ENCODE measurements at places on chromosomes 6 and 20.
A peak's percentile ranks its signal among the peaks of the same experiment; 100 is the strongest.

- peak; percentile 29 for DNase-seq
Observed at GRCh38 chr20:35490736-35491181, 35.4 kb downstream of the CEP250 start.

DNA sequence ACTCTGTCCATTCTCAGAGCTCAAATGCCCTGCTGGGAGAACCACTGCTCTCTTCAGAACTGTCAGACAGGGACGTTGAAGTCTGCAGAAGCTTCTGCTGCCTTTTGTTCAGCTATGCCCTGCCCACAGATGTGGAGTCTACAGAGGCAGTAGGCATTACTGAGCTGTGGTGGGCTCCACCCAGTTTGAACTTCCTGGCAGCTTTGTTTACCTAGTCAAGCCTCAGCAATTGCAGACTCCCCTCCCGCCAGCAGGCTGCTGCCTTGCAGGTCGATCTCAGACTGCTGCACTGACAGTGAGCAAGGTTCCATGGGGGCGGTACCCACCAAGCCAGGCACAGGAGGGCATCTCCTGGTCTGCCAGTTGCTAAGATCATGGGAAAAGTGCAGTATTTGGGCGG lies 21.8 kb upstream of the UFL1 start:
- DNase-seq: peak; percentile 21

- DNase-seq: no peak
Observed at GRCh38 chr6:72677740-72678139, 55.9 kb downstream of the KCNQ5 start.

- no peak for DNase-seq
Observed at GRCh38 chr6:1579096-1579495, 30.6 kb upstream of the FOXC1 start.

- no peak for DNase-seq
Observed at GRCh38 chr20:49620364-49621240, 52.7 kb upstream of the PTGIS start.

DNA sequence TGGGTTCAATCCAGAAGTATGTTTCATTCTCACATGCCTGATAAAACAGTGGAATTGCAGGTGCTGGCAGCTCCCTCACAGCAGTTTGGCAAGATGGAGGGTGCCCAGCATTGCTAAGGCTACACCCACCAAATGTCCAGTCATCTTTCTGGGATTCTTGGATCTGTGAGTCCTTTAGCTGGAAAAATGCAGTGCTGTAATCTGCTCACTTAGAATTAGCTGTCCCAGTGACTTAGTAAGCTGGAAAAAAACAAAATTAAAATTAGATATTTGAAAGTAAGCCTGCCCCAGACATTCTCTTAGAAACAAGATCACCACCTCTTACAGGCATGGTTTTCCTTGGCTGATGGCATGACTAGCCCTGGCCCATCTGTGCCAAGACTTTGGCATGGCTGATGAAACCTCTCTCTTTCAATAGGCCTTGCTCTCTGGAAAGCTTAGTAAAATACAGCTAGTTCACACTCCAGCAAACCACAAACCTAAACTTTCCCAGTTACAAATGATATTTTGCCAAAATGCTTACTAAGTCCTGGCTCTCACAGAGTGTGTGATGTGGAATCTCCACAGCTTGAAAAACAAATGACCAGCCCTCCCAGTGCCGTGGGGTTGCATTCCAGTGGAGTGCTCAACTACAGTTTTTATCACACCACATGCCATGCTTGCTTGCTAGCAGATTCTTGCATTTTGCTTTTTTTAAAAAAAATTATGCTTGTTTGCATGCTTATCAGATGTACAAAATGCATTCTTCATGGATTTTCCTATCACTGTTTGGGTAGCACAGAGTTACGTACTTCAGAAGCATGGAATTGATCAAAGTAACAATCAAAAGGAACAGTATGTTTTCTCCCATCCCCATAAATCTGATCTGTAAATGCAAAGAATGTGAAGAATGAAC lies 261.5 kb downstream of the EYA4 start:
- no peak for DNase-seq

- DNase-seq: peak; percentile 58
Observed at GRCh38 chr6:149484733-149485700, at the start of gene ZC3H12D. Gene ZC3H12D, minus strand, starts transcription at chr6:149485014. Its CDS starts 10,471 bp downstream, at chr6:149474543.

DNA sequence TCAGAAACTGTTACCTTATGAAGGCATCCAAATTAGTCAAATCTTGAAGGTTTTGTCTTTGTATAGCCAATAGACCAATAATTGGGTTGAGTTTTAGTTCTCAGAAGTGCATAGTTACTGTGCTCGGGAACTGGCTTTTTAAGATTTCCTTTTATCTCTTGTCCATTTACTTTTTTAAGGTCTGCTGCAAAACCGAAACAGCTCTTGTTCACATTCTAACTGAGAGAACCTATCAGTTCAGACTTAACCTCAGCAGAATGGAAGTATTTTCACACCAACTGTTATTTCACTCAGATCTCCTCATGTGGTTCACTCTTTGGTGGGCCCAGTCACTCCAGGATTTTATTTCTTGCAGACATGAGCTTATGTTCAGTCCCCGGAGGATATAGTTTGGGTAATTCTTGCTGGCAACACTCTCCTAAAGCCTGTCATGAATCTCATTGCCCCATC lies 55.5 kb downstream of the TPBG start:
- no peak for DNase-seq

- no peak for DNase-seq
Observed at GRCh38 chr6:43338243-43338642, 29.6 kb upstream of the CRIP3 start.

DNA sequence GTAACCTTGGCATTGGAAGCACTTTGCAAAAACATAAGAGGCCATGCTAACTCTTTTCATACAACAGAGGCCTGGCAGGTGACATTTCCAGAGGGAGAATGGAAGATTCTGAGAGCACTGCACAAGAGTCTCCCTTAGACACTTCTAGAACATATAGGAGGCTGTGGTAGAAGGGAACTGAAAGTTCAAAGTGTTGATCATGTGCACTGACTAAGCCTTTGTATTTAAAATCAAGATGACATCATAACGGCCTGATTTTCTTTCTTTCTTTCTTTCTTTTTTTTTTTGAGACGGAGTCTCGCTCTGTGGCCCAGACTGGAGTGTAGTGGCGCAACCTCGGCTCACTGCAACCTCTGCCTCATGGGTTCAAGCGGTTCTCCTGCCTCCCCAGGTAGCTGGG lies 26.8 kb upstream of the DNAAF9 start:
- DNase-seq: no peak

DNA sequence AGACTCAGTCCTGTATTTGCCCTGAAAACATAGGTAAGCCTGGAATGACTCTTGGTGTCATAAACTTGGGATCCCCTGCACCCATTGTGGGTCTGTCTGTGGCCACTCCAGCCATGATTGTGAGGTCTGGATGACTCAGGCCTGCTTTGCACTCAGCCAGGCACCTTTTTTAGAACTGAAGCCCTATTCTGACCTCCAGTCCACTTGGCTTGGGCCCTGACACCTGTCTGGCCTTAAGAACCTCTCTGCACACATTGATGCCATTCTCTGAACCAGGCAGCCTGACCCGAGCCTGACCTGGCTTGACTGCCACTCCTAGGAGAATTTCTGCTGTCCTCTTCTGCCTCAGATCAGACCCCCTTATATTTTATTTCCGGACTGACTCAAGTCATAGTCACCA lies 383.7 kb downstream of the MAFB start:
- DNase-seq: no peak

- no peak for DNase-seq
Observed at GRCh38 chr6:129641344-129641743, 68.6 kb downstream of the ARHGAP18 start.

DNA sequence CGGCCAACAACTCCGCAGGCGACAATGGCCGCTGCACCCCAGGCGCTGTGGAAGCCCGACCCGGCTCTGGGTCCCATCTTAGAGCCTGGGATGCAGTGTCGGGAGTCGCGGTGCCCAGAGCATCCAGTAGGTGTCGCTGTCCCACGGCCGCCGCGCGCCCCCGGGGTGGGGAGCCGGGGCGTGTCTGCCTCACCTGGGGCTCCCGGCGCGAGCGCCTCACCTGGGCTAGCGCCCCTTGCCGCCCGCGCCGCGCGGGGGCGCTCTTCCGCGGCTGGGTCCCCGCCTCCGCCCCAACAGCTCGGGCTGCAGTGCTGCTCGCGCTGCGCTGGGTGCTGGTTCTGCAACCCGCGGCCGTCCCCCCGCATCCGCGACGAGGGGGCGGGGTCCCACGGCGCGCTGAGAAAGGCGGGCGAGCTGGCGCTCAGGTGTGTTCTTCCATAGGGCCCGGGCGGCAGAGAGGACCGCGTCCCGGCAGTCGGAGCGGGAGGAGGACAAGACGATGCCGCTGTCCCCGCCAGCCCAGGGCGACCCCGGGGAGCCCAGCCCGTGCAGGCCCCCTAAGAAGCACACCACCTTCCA lies at the start of gene CRYBG1:
CRYBG1 (plus strand) TSS at position 308 of the 579 bp plus-strand sequence; CDS start at position 500, 192 bp downstream.
- peak; percentile 43 for DNase-seq

DNA sequence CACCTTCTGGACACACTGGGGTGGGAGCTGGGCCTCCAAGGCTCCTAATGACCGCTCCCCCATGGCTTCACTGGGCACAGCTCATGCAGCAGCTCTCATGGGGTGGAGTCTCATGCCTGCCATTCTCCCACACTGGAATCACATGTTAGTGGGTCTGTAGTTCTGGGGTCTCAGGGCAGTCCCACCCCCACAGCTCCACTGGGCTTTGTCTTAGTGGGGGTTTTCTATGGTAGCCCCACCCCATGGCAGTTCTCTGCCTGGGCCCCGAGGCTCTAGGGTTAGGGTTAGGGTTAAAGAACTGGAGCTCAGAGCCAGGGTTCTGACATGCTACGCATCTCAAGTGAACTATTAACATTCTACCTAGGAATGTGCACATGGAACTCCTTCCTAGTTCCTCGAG lies 139.0 kb downstream of the PCSK2 start:
- DNase-seq: no peak

- DNase-seq: no peak
Observed at GRCh38 chr20:47879771-47880170, 94.5 kb upstream of the SULF2 start.

GRCh38 chr6:125107896-125108295 lies 45.7 kb upstream of the TPD52L1 start:
- no peak for DNase-seq

DNA sequence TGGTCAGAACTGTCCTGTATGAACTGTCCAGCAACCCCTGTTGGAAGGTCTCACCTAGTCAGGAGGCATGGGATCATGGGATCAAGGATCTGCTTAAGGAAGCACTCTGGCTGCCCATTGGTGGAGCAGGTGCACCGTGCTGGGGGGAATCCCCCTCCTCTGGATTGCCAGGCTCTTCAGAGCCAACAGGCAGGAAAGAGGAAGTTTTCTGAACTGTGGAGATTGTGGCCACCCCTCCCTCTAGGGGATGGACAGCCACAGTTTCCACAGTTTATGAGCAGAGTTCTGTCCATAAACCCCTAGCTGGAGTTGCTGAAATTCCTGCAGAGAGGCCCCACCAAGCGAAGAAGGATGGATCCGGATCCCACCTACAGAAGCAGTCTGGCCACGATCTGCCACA lies 13.0 kb upstream of the HLA-DQB1 start:
- DNase-seq: no peak

DNA sequence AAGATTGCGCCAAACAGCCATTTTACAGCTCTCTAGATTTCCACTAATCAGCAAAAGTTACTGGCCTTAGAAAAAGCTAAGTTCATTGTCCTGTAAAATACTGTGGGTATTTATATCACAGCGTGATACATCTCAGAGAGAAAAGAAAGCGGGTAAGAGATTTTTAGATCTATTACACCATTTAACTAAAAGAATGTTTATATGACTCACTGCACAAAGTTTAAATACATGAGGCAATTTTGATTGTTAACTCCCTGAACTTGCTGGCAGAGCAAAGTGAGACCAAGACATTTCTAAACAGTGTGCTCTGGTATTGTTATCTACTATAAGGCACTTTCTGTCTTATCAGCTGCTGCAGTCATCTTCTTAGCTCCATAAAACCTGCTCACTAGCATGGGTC lies 314.3 kb downstream of the EPHA7 start:
- no peak for DNase-seq

DNA sequence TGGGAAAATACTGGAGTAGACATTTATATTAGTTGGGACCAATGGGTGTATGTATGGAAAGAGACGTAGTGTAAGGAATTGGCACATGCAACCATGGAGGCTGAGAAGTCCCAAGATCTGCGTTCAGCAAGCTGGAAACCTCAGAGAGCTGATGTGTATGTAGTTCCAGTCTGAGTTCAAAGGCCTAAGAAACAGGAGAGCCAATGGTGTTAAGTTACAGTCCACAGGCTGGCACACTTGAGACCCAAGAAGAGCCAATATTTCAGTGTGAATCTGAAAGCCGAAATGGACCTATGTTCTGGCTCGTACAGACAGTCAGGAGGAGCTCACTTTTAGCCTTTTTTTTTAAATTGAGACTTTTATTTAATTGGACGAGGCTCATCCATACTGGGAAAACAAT lies 244.2 kb downstream of the CDKAL1 start:
- DNase-seq: no peak

- DNase-seq: no peak
Observed at GRCh38 chr20:56925831-56926170, 296.7 kb downstream of the TFAP2C start.

GRCh38 chr20:4548552-4548951 lies 173.2 kb upstream of the PRND start:
- DNase-seq: no peak
